Caki2 (cell line): ENCODE measurements at places on chromosomes 6 and 20.

DNA sequence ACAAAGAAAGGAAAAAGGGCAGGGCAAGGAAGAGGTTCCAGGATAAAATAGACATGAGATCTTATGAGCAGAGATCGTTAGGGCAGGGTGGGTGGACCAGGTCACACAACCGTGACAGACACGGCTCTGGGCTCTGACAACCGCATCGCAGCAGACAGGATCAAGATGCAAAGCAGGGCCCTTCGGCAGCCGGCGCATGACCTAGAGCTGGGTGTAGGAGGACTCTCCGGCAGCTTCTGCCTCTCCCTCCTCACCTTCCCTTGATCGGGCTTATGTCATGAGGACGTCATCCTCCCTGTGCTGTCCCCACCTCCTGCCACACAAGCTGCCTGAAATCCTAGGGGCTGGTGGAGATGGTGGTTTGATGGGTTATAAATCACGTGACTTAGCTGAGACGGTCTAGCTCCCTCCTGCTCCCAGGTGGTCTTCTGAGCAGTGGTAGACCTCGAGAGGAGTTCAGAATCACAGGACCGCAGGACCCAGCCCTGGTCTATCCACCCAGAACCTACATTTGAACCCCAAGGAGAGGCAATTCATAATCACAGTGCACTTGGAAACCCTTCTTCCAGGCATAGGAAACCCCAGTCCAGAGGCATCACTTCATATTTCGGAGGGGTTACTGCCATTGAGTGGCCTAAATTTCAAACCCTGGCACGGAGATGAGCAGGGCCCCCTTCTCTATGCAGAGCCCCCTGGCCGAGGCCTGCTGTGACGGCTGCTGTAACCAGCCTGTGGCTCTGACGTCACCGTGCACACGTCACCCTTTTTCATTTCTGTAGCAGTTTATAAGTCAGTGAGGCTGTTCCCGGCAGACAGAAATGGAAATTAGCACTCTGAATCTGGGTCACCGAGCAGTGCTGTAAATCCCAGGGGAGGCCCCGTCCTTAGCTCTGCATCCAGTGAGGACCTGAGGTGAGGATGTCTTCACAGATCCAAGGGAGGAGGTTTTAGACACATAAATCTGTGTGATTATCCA, 8.7 kb upstream of the CCR6 start:
- no peak for DNase-seq

DNA sequence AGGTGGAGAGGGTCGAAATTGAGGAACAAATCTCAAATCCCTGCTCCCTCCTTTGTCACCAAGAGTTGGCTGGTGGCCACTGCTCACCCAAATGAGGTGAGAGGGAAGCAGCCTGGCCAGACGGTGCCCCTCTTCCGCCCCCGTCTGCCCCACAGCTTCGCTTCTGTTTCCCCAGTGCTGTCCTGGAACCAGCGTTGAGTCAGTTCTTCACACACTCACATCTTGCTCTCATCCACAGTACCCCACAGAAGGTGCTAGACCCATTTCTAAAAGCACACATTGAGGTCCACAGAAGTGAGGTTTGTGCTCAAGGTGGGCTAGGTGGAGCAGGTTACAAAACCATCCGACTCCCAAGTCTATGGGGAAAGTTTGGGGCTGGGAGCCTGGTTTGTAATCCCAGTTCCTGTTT, 3.8 kb downstream of the CEBPB start:
- no peak for DNase-seq

DNA sequence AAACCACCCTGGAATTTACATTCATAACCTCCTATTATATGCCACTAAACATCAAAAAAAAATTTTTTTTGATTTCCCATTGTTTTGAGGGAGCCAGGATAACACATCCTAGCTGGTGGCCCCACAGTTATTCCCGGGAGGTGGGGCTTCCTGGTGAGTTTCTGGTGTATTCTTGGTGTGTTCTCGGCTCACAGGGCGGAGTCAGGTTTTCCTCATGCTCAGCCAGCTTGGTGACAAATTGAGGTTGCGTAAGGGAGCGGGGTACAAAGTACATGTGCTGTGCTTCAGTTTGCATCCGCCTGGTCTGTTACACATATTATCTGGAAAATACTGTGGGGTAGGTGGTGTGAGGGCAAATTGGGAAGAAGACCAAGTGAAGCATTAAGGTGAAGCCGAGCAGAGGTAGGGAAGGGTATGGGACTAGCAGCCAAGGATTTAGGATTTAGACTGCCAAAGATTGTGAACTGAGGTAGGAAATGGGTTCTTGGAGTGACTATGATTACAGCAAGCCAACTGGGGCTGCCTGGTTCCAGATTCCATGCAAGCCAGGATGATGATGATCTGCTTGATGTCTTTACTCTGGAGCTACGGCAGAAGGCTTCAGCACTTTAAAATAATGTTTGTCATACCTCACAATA, 46.2 kb upstream of the EEF1A1 start:
- peak; percentile 75 for DNase-seq

DNA sequence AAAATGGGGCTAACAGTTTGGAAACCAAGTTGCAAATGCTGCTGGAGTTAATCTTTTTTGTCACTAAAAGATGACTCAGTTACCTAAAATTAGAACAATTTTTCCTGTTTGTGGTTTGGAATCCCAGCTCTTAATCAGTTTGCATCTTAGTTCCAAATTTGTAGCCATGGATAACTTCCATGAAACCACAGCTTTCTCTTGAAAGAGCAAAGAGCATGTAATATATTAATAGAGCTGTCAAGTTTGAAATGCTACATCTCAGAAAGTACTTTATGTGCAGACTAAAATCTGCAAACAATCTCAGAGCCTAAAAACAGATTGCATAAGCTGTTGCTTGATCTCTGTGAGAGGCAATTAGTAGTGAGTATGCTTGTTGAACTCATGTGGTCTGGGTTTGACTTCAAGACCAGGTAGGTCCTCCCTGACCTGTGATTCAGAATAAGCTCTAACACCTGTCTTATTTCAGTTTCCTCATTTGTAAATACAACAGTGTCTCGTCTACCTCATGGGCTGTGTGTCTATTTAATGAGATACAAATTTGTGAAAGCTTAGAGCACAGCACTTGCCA, 23.5 kb downstream of the DHX35 start:
- DNase-seq, result peak; percentile 50

DNA sequence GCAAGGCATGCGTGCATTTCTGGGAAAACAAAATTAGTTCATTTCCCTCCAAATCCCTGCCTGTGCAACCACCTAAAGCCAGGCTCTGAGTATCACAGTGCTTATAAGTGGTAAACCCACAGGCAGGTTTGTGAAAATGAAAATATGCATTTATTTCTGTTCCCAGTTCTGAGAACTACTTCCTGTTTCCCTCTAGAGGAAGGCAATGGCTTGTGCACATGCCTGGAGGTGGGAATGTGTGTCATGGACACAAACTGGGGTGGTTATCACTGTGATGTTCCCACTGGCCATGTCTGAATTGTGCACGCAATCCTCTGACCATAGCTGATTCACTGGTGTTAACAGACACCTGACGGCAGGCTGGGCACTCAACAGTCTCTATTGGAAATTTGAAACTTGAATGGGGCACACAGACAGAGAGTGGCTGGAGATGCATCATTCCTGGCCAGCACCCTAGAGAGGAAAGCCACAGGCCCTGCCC, 26.3 kb downstream of the FAM110A start:
- no peak for DNase-seq

DNA sequence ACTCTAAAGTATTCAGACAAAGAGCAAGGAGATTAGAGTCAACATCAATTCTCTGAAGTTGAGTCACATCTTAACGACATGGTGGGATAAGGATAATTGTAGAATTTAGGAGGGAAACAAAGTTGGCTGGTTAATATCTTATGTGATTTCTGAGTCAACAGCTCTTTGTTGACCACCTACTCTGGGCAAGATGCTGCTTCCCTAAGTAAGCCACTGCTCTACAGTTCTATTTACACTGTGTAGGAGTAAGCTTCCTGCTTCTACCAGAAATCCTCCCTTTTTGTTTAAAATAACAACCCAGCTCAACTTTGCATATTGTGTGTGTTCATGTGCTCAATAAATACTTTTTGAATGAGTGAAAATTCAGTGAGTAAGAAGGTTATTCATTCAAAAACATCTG, 3.1 kb downstream of the HS3ST5 start:
- DNase-seq, result peak; percentile 4

- DNase-seq, result peak; percentile 39
Measured at GRCh38 chr6:37433657-37434271, 743 bp downstream of the CMTR1 start.

- DNase-seq, result no peak
Measured at GRCh38 chr6:47023573-47023972, 18.6 kb downstream of the ADGRF1 start.

GRCh38 chr6:134925800-134926199, 24.1 kb downstream of the ALDH8A1 start:
- DNase-seq, result no peak

GRCh38 chr6:135581211-135581610, 83.7 kb upstream of the AHI1 start:
- DNase-seq, result no peak

- peak; percentile 55 for DNase-seq
Measured at GRCh38 chr6:158571826-158572652, 12.1 kb downstream of the TMEM181 start.

GRCh38 chr6:56406276-56407269, 159.2 kb upstream of the COL21A1 start:
- no peak for DNase-seq

DNA sequence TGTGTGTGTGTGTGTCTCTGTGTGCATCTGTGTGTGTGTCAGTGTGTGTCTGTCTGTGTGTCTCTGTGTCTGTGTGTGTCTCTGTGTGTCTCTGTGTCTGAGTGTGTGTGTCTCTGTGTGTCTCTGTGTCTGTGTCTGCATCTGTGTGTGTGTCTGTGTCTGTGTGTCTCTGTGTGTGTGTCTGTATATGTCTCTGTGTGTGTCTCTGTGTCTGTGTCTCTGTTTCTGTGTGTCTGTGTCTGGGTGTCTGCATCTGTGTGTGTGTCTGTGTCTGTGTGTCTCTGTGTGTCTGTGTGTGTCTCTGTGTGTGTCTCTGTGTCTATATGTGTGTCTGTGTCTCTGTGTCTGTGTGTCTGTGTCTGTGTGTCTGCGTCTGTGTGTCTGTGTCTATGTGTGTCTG, 207.8 kb downstream of the TAF4 start:
- no peak for DNase-seq

DNA sequence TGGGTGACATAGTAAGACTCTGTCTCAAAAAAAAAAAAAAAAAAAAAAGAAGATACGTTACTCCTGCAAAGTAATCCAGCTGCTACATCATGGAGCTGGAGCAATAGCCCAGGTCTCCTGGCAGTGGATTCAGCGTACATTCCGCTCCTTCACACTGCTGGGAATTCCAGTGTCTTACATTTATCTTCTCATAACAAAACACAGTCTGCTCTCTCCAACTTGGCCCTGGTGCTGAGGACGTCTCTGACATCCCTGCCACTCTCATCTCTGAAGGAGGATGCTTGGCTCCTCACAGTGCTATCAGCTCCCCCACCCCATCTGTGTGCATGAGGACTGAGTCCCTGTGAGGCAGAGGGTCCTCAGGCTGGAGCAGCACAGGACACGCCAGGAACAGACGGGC, 529.8 kb downstream of the CD83 start:
- no peak for DNase-seq

- DNase-seq, result no peak
Measured at GRCh38 chr6:16706029-16706428, 55.2 kb downstream of the ATXN1 start.

DNA sequence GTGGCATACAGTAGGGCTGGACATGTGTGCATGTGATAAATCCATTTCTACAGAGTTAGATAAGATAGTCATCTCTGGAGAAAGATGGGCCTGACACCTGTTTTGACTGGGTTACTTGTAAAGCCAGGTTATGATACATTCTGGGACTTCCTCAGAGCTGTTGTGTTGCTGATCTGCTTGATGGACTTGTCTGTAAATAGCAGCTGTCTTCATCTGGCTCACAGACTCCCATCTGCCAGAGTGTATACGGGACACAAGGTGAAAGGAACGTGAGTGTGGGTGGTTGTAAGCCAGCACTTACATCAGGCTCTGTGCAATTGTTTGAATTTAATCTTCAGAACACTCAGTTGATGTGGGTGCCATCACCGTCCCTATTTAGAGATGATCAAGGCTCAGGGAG, 49.8 kb downstream of the ZDHHC14 start:
- no peak for DNase-seq

DNA sequence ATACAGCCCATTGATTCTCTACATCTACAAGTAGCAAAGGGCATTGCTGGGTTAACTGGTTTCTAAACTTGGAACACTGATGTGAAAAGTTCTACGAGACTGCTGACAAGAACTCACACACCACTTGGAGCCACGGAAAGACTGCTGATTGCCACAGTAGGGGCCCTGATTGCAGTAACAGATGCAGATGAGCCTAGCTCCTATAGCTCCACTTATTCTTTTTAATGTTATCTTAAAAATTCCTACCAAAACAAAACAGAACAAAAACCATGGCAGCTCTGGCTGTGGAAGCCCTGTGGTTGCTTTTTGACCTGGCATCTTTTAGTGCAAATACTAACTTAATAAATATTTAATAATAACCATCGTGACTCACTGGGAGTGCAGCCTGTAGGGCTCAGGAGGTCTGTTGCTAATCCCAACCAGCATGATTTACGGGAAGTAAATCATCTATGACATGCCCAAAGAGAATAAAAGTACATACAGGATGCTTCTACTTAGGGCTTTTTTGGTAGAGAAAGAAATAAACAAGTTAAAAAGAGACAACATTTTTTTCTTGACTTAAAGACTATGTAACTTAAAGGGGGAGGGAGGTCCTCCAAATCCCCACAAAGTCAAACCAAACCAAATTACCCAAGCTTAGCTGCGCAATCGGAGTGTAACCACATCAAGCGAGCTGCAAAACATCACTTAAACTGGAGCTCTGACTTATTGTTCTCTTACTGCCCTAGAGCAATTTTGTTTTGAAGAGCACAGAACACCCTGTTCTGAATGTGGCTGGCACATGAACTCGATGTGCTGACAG, 87.2 kb downstream of the FKBP5 start:
- DNase-seq, result peak; percentile 80

DNA sequence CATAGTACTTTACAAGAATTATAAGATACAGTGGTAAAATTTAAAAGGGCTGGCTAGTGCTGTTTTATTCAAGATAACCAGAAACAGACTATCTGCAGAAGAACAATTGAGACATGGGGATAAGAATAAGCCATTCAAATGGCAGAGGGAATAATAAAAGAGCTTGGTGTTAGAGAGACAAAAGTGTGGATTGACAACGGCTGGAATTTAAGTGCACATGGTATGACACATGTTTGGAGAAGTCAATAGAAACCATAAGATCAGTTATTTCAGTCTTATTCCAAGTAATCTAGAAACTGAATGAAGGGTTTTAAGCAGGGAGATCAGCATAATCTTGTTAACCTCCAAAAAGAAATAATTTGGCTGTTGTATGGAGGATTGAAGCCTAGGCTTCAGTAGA, 1205.5 kb upstream of the CITED2 start:
- DNase-seq, result no peak

DNA sequence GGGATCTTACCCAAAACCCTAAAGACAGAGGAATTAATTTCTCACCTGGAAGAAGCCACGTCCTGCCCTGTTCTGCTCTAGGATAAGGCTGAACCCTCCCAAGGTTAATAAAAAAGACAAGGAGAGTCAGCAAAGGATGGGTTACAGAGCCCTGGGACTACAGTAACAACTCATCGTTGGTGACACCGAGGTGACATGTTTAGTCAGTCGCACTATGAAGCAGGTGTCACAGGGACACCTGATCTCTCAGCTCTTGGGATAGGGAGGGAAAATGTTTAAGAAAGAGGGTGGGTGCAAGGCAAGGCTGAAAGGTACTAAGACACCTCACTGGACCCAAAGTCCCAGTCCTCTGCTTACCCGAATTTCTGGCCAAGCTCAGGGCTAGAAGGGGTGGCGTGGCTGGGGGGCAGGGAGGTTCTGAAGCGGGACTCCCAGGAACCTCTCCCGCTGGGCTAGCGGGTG, 562 bp downstream of the MOCS1 start:
- DNase-seq, result no peak

- DNase-seq, result no peak
Measured at GRCh38 chr20:49432550-49432949, 49.9 kb downstream of the KCNB1 start.
